ENCODE measurements at places on chromosomes 7 and 10.

DNA sequence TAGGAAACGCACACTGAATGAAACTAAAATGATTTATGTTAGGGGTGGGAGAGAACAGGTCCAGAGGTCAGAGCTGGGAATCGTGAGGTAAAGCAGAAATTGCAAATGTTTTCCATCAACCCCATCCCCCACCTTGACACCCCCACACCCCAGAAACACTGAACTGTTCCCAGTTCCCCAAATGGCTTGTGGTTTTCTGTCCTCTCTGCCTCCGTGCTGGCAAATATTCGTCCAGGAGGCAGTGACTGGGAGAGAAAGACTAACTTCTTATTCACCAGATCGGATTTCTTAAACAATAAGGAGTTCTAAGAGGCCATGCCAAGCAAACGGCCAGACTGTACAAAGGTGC lies 730 bp upstream of the RASSF4 start:
- no peak for DNase-seq

DNA sequence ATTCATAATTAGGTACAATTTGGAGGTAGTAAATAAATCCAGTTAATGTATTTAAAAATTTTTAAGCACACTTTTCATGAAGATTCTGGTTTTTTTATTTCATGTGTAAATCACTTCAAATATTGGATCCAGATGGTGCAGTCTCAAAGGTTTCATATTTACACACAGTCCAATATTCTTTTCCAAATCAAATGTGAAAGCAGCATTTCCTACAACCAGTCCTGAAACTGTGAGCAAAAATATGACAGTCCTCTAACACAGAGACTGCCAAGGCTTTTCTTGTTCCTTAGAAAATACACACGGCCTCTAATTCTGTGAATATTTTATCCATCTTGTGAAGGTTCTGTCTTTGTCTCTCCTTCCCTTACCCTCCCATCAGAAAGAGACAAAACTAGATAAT lies 645.9 kb downstream of the ARL4A start:
- DNase-seq: no peak

DNA sequence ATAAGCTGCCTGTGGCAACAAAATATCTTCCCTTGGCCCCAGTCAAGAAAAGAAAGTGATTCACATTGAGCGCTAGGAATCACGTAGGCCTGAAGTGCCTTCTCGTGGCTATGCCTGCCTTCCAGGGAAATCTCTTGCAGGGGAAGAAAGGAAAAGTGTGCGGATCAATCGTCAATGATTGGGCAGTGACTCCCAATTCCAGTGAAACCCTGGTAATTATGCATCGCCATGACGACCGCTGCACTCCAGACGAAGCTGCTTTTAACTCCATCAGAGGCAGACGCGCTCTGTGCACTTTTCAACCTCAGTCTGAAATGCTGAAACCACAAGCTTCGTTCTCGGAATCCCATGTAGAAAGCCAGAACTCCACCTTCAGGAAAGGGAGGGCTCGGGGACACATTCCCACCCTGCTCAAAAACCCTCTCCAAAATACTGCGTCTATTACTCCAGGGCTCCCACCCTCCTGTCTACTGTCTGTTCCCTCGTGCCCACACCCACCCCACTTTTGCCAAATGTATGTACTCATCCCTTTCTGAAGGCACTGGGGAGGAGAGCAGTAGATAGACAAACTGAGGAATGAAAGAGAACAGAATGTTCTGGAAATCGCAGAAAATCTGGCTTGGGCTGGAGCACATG lies 24.2 kb upstream of the PRKAG2 start:
- DNase-seq: no peak

- DNase-seq: no peak
These were observed 20.0 kb downstream of the ABCB1 start for GRCh38 chr7:87580636-87581035.
